ENCODE measurements at places on chromosomes 3 and 15. TPM values are rescaled to one million over a fixed set of nuclear protein-coding genes. Genes with fewer than 3 reads are reported as not detected.

DNA sequence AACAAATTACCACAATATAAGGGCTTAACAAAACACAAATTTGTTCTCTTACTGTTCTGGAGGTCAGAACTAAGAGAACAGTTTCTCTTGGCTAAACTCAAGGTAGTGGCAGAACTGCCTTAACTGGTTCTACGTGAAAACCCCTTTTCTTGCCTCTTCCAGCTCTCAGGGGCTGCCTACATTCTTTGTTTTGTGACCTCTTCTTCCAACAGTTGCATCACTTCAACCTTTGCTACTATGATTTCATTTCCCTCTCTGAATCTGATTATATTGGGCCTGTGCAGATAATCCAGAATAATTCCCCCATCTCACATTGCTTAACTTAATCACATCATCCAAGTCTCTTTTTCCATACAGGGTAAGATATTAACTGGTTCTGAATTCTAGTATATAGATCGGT, 624.6 kb downstream of the ZPLD1 start:
- H3K4me3 ChIP-seq: no peak overlapping the region
- H3K27ac ChIP-seq: no peak overlapping the region
- no peaks in the 10 kb centered on the region for H3K36me3 ChIP-seq
- no peak for DNase-seq
- H3K27me3 ChIP-seq: no peaks in the 10 kb centered on the region

- H3K27ac ChIP-seq: no peak overlapping the region
- H3K4me1 ChIP-seq: no peaks in the 10 kb centered on the region
- H3K4me3 ChIP-seq: no peak overlapping the region
- no peaks in the 10 kb centered on the region for H3K27me3 ChIP-seq
- no peak for DNase-seq
- no peaks in the 10 kb centered on the region for H3K36me3 ChIP-seq
These were observed 6.1 kb downstream of the PTX3 start for GRCh38 chr3:157442729-157443128.

DNA sequence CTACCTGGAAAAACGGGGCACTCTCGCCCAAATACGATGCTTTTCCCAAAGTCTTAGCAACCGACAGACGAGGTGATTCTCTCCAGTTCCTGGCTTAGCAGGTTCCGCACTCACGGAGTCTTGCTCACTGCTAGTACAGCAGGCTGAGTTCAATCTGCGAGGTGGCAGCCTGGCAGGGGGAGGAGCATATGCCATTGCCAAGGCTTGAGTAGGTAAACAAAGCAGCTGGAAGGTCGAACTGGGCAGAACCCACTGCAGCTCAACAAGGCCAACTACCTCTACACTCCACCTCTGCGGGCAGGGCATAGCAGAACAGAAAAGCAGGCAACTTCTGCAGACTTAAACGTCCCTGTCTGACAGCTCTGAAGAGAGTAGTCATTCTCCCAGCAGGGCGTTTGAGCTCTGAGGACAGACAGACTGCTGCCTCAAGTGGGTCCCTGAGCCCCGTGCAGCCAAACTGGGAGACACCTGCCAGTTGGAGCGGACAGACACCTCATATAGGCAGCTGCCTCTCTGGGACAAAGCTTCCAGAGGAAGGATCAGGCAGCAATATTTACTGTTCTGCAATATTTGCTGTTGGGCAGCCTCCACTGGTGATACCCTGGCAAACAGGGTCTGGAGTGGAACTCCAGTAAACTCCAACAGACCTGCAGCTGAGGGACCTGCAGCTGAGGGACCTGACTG, 73.4 kb upstream of the CADM2 start:
- no peak for DNase-seq
- H3K4me1 ChIP-seq: no peaks in the 10 kb centered on the region
- no peaks in the 10 kb centered on the region for H3K27me3 ChIP-seq
- H3K36me3 ChIP-seq: no peaks in the 10 kb centered on the region

GRCh38 chr3:173743111-173743510, 345.6 kb downstream of the NLGN1 start:
- DNase-seq: no peak
- no peak overlapping the region for H3K27ac ChIP-seq
- H3K4me1 ChIP-seq: no peaks in the 10 kb centered on the region
- H3K4me3 ChIP-seq: no peak overlapping the region

ITGA11 gene
- not detected for polyA plus RNA-seq

C3orf70 gene
- not detected for polyA plus RNA-seq

All from naive thymus-derived CD4-positive, alpha-beta T cell (primary cell).